ENCODE measurements at places on chromosomes 4 and X.

- DNase-seq, result no peak
Observed at GRCh38 chr4:186946136-186946535, 222.5 kb upstream of the FAT1 start.

DNA sequence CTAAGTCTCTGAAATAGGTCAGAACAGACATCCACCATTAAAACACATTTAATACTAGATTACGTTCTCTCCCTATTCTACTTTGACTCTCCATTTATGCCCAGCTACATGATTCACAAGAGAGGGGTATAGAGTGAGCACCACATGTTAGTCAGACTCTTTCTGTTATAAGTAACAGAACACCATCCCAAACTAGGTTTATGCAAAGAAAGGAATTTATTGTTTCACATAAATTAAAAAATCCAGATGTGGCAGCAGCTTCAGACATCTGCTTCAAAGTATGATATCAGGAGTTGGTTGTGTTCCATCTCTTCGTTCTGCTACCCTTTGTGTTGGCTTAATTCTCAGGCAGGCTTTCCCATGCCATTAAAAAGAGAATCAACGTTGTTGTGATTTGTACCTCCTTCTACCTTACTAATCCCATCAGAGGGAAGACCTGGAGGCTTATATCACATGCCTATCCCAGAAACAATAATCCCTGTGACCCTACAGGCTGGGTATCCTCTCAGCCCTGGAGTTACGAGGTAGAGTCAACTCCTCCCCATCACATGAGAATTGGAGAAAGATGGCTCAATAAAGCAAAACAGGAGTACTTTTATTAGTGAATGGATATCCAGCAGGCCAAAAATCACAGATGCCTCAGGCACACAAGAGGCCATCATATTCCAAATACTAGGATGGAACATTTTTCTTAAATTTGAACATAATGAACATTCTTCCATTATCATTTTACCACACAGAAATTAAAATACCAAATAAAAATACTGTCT is 163.2 kb downstream of the SLC7A11 start:
- DNase-seq, result no peak

DNA sequence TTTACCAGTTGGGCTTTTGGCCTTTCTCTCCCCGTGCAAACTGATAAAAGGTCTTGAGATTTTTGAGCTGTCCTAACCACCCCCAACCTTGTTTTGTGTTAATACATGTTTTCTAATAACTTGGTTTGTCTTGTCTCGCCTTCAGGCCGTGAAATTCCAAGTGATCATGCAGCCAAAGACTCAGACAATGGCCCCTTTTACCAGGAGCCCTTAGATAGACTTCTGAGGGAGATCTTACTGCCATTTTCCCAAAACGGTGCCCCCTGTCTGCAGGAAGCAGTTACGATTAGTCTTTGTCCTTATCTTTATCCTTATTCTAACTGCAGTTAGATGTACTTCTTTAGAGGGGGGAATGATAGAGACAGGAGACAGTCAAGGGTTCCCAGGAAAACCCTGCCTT is 245.3 kb upstream of the HDX start:
- no peak for DNase-seq

GRCh38 chr4:26322346-26322745 is 1.5 kb downstream of the RBPJ start:
- no peak for DNase-seq

GRCh38 chrX:112211459-112211858 is 128.9 kb upstream of the TRPC5 start:
- no peak for DNase-seq

DNA sequence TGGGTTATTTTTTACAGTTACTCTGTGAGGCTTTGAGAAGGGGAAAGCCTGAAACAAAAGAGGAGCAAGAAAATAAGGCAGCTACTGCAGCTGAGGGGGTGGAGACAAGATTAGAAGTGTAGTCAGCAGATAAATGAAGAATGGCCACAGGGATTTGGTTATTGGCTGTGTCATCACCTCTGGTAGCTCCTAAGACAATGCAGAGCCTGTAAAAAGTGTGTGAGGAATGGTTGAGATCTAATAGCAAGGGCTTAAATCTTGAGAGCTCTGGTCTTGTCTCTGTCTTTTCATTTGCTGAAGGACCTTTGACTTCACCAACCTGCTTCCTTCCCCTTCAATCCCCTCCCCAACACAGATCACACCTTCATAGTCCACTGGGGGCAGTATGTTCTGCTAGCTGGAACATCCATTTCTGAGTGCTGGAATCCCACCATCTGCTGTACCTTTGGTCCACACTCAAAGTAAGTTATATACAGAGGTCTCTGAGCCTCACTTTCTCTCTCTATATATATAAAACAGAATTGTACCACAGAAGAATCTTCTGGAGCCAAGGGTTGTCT is 213.7 kb upstream of the ZIC3 start:
- DNase-seq, result no peak

DNA sequence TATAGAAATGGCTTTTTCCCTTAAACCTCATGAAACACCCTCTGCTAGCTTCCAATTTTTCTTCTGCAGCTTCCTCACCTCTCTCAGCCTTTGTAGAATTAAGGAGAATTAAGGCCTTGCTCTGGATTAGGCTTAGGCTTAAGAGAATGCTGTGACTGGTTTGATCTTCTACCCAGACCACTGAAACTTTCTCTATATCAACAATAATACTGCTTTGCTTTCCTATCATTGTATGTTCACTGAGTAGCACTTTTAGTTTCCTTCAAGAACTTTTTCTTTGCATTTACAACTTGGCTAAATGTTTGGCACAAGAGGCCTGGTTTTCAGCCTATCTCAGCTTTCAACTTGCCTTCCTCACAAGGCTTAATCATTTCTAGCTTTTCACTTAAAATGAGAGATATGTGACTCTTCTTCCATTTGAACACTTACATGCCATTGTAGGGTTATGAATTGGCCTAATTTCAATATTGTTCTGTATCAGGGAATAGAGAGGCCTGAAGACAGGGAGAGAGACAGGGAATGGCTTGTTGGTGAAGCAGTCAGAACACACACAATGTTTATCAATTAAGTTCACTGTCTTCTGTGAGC is 28.2 kb downstream of the TMEM154 start:
- DNase-seq, result no peak

- no peak for DNase-seq
Observed at GRCh38 chr4:173468314-173468713, 61.7 kb downstream of the HAND2 start.

DNA sequence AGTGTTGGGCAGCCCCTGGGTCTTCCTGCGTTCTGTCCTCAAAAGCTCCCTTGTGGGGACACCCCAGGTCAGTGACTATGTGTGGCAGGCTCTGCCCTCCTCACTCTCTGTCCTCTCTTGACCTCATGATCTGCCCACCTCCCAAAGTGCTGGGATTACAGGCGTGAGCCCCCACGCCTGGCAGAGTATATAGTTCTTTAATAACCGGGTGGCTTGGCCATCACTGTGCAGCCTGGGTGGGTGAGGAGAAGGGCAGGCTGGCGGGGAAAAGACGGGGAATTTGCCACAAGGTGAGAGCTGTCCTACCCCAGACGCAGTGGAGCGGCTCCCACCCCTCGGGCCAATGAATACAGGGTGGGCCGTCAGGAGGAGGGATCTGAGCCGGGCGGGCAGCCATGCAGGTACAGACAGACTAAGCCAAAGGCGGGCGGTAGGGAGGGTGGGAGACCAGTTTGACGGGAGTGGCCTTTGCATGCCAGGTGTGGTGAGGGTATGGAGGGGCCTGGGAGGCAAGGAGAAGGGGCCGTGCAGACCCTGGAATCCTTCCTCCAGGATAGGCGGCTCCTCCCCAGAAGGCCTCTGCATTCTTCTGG is 2.5 kb downstream of the SH3BP2 start:
- no peak for DNase-seq

DNA sequence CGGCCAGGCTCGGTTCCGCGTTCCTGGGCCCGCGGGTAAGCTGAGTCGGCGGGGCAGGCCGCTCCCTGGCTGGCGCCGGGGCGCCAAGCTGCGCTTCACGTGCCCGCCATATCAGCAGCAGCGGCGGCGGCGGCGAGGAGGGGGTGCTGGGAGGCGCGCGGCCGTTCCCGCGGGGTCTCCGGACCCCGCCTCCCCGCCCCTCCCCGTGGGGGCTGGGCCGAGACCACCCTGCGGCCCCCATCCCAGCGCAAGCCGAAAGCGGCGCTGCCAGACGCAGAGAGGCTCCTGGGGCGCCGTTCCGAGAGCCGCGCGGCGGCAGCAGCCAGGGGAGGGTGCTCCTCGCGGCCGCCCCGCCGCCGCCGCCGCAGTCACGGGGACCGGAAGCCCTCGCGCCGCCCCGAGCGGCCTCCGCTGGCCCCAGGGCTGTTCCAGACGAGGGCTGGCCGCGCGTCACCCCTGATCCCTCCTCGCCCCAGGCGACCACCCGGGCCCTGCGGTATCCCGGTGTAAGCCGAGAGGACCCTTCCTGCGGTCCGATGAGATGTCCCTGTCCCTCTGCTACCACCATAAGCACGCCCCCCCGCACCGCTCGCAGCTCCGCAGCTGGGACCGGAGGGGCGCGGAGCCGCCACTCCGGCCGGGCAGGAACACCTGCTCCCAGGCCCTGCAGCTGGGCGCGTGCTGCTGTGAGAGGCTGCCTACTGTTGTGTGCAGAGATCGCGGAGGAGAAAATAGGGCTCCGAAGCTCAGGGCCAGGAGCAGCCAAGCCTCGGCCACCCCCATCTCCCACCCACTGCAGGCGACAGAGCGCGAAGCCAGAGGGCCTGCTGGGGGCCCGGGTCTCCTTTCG is 7.5 kb upstream of the BCOR start:
- DNase-seq, result no peak

DNA sequence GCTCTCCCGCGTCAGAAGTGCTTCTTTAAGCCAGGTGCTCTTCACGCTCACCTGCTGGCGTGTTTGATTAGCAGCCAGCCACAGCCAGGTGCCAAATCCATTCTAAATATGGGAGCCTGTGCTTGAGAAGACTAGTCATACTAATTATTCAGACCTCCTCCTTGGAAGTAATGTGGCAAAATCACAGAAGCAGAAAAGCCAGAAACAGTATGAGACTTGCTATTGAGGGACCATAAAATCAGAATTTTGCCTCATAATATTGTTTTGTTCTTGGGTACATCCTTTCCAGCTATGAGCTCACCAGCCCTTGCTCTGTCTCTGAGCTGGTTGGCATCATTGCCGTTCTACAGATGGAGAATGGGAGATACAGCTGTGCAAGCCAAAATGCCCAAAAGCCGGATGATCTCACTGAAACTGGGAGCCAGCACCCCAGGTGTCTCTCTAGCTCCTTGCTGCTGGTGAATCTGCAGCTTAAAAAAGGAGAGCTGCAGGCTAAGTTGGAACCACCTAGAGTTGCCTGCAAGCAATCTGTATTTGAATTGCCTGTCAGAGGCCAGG is 205.4 kb downstream of the SHROOM3 start:
- DNase-seq, result peak; percentile 86

GRCh38 chr4:107194005-107194404 is 157.9 kb upstream of the DKK2 start:
- no peak for DNase-seq

GRCh38 chr4:2125023-2125422 is 65.9 kb downstream of the NAT8L start:
- DNase-seq, result no peak

- no peak for DNase-seq
Observed at GRCh38 chrX:101676571-101676970, 16.9 kb upstream of the ARMCX2 start.

GRCh38 chr4:41507291-41507947 is 30.5 kb upstream of the LIMCH1 start:
- DNase-seq, result no peak

GRCh38 chrX:40853004-40853815 is 117.9 kb upstream of the MED14 start:
- DNase-seq, result no peak

- no peak for DNase-seq
Observed at GRCh38 chr4:173509036-173510001, 20.7 kb downstream of the HAND2 start.

GRCh38 chr4:147173322-147173721 is 227.7 kb upstream of the TTC29 start:
- DNase-seq, result no peak

GRCh38 chr4:87497159-87497558 is 32.0 kb downstream of the SPARCL1 start:
- no peak for DNase-seq

- DNase-seq, result no peak
Observed at GRCh38 chr4:110480031-110480549, 4.1 kb downstream of the ENPEP start.

GRCh38 chr4:180610324-180610723 is 1632.9 kb upstream of the TENM3 start:
- DNase-seq, result no peak

GRCh38 chrX:56782791-56783449 is 53.9 kb downstream of the NBDY start:
- no peak for DNase-seq

DNA sequence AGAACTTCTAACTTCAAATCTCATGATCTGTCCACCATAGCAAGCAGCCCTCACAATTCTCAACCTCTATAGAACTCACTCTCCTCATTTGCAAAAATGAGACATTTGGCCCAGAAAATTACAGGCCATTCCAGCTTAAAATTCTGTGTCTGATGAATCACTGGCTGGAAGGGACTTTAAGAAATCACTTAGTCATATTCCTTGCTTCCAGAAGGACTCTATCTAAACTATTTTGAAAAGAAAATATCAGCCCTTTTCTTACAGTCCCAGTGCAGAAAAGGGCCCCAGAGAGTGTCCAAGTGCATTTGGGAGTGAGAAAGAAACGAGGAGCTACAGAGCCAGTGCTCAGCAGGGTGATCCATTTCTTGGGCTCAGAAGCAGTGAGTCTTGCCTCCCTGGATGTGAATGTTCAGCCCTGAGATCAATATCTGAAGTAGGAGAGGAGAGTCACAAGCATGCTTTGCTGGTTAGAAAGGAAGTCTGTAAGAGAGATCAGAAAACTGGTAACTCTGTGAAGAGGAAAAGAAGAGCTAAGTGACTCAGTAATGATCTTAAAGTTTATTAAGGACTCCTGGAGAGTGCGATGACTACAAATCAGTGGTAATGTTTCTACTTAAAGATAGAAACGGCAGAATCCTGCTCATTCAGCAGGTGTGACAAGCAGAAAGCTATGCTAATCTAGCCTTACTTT is 139.8 kb downstream of the PALLD start:
- DNase-seq, result no peak

- no peak for DNase-seq
Observed at GRCh38 chr4:40530961-40531635, 98.6 kb downstream of the RBM47 start.

GRCh38 chr4:2074588-2074987 is 15.5 kb downstream of the NAT8L start:
- DNase-seq, result no peak

GRCh38 chrX:11346121-11346682 is 53.0 kb downstream of the AMELX start:
- no peak for DNase-seq

GRCh38 chr4:128596115-128596514 is 213.4 kb upstream of the JADE1 start:
- no peak for DNase-seq

Data from NCI-H1105 treated with DMSO at 0.1 percent for 48 hours (cell line).